ENCODE measurements at places on chromosomes 2 and 18.
A peak's percentile ranks its signal among the peaks of the same experiment; 100 is the strongest.

DNA sequence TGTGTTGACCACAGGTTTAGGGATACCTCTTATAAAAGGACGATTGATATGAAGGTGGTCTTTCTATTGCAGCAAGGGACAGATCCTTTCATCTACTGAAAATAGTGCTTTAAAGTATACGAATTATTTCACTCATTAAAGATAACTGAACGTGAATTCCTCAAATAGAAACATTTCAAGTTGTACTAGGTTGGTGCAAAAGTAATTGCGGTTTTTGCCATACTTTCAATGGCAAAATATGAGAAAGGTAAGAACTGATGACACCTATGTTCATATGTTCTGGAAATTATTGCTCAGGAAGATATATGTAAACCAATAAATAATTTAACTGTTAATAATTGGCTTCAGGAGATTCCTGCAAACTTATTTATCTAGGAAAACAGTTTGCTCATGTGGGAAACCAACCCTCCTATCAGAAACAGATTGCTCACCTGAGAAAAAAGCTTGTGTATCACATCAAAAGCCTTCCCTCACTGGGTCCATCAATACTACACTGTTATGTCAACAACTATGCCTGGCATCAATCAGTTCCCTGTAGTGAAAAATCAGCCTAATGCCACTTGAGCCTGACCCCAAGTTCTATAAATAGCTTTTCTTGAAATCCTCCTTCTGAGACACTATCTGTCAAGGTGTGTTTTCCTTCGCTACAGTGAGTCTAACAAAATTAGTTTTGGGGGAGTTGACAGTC lies 81.5 kb upstream of the ACSL3 start:
- no peak for DNase-seq

DNA sequence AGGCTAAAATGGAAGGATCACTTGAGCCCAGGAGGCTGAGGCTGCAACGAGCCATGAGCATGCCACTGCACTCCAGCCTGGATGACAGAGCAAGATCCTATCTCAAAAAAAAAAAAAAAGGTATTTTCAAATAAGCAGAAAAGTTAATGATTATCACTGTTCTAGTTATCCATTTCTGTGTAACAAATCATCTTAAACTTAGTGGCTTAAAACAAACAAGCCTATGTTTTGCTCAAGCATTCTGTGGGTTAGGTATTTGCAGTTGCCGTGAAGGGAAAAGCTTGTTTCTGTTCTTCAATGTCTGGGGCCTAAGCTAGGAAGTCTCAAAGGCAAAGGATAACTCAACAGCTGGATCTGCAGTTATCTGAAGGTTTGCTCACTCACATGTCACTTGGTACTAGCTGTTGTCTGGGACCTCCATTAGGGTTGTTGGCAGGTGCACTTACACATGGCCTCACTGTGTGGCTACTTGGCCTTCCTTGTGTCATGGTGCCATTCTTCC lies 14.1 kb downstream of the MFF start:
- DNase-seq: no peak

DNA sequence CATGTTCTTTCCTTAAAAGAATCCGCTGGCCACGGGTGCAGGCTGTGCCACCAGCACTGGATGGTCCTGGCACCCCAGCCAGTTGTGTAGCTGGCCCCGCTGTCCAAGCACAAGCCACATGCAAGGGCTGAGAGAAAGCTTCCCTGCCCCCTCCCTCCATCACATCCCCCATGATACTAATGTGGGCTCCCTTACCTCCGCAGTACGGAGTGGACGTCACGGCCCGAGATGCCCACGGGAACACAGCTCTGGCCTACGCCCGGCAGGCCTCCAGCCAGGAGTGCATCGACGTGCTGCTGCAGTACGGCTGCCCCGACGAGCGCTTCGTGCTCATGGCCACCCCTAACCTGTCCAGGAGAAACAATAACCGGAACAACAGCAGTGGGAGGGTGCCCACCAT lies 44.5 kb downstream of the GBX2 start:
- DNase-seq: no peak

GRCh38 chr18:50619861-50620275 lies 60.0 kb downstream of the MAPK4 start:
- no peak for DNase-seq

DNA sequence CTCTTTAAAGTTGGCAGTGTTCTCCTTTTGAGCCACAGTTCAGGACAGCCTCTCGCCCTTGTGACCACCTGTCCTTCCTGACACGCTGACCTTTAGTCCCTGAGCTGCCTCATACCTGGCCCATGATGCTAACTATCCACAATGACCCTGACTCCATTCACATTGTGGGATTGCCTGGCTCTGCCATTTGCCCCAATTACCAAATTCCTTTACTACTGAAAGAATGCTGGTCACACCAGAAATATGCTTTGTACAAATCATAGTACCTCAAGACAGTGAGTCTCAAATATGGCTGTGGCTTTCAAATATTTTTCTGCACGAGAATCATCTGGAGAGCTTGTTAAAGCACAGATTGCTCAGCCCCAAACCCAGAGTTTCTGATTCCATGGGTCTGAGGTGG lies 54.2 kb downstream of the LTBP1 start:
- DNase-seq: no peak

DNA sequence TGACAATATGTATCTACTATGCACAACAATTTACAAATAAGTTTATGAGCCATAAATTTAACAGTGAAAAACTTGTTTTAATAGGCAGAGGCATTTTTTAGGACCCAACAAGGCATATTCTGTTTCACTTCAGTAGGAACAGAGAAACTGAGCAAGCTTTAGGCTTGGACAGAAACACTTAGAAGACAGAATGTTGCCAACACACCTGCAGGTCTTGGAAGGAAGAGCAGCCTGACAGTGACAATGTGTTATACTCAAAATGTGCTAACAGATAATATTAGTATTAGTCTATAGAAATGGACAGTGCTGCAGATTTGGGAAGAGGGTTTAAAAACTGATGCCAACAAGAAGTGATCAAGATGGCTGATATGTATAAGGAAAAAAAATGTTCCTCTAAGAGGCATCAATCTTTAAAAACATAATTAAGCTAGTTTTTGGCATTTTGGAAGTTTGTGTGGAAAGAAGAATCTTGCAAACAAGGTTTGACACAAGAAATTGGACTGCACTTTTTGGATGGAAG lies 297.1 kb upstream of the FSIP2 start:
- no peak for DNase-seq

DNA sequence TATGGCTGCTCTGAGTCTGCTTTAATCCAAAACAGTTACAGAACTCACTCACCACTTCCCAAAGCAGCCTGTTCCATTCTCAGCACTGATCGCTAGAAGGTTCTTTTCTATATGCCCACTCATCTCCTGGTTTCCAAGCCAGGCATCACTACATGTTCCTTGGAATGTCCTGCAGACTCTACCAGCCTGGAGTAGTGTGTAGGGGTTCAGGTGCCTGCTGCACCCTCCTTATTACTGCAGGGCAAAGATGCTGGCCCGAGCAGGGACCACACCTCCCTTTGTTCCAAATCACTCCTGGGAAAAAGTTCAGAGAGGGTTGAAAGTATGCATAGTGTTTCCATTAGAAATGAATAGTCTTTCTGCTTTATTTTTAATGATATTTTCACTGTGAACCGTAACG lies 196.6 kb downstream of the SH3RF3 start:
- no peak for DNase-seq

DNA sequence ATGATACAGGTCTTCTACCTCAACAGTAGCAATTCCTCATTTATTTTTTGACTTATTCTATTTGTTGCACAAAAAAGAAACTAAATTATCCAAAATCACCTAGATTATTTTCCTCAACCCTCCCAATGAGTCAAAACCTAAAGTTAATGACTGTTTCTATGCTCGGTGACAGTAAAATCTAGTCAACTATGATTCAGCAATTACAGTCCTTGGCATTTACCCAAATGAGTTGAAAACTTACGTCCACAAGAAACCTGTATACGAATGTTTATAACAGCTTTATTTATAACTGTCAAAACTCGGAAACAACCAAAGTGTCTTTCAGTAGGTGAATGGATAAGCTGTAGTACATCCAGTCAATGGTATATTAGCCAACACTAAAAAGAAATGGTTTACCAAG lies 439.3 kb downstream of the CBLN2 start:
- DNase-seq: no peak

- no peak for DNase-seq
These were observed 1111.1 kb upstream of the KLHL29 start for GRCh38 chr2:22273853-22274252.

- peak; percentile 86 for DNase-seq
These were observed 11.7 kb upstream of the DCTN1 start for GRCh38 chr2:74391580-74392448.

- DNase-seq: no peak
These were observed 43.5 kb upstream of the NXPH2 start for GRCh38 chr2:138823666-138824065.

DNA sequence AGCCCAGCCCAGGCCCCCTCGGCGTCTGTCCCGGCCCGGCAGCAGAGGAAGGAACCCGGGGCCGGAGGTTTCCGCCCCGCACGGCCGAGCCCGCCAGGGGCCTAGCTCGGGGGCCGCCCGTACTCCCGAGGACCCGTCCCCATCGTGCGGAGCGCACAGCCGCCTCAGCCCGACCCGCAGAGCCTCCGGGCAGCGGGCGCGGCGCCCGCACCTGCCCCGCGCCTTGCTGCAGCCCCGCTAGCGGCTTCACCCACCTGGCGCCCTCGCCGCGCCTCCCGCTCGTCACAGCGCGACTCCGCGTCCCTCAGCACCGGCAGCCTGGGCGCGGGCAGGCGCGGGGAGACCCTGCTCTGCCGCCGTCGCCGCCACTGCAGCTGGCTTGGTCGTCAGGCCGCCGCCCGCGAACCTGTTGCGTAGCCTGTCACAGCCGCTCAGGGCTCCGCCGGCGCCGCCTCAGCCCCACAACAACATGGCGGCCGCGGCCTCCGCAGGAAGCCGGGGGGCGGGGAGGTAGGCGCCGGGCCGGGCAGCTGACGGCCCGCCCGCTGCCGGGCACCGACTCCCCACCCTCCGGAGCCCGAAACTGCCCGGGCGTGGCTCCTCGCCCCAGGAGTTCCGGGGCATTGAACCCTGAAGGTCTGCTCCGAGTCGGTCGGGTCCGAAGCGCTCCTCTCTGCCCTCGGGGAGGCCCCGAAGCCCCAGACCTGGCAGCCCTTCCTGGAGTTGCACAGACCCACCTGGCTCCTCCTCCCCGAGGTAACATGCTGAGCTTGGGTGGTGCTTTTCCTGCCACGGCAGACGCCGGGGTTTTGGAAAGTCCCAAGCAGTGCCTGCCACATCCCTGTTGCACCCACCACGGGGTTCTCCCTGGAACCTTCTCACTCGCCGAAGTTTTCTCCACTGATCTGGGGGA lies at the start of gene ITSN2:
TSS of gene ITSN2 (minus strand) at position 487 of the 913 bp plus-strand sequence. CDS start 32,454 bp downstream, outside the sequence.
- DNase-seq: no peak

- no peak for DNase-seq
These were observed at the start of gene NT5DC4 for GRCh38 chr2:112720785-112721184. TSS of gene NT5DC4 (plus strand) at chr2:112721020. CDS start at chr2:112721080, 60 bp downstream.

DNA sequence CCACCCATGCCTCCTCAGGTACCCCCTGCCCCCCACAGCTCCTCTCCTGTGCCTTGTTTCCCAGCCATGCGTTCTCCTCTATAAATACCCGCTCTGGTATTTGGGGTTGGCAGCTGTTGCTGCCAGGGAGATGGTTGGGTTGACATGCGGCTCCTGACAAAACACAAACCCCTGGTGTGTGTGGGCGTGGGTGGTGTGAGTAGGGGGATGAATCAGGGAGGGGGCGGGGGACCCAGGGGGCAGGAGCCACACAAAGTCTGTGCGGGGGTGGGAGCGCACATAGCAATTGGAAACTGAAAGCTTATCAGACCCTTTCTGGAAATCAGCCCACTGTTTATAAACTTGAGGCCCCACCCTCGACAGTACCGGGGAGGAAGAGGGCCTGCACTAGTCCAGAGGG lies 803 bp upstream of the DES start:
- DNase-seq: no peak

GRCh38 chr2:18519914-18520450 lies 40.5 kb downstream of the RDH14 start:
- no peak for DNase-seq

DNA sequence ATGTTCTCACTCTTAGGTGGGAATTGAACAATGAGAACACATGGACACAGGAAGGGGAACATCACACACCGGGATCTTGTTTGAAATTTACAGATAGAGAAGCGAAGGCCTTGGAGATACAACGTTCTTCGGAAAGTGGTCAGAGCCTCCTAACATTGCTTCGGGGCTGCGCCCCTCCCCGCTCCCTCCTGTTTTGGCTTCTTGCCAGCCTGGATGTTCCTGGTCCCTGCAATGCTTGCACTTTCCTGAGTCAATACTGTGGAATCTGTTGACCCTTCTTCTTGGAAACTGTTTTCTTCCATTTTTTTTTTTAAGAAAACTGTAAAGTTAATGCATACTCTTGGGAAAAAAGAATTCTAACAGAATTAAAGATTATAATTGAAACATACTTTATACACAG lies 360.8 kb downstream of the SOCS6 start:
- no peak for DNase-seq

GRCh38 chr18:7566244-7566566 lies 911 bp upstream of the PTPRM start:
- no peak for DNase-seq

GRCh38 chr2:37706334-37707183 lies 35.1 kb upstream of the CDC42EP3 start:
- DNase-seq: no peak

DNA sequence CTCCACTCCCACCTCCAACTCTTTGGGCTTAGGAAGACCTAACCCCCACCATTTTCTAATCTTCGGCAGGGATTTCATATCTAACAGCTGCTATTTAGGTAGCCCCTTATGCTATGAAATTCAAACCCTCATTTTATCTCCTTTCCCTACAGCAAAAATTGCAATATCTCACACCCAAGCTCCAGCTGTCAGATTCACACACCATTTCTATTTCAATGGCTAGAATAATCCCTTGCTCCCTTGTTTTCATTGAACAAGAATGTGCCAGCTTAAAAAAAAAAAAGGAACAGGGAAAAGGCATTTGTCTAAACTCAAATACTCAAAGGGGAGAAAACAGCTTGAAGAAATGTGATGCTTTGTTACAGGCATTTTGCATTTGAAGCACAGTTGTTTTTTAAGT lies 850.6 kb upstream of the ACVR2A start:
- DNase-seq: no peak

- DNase-seq: no peak
These were observed 273.6 kb downstream of the HRH4 start for GRCh38 chr18:24734058-24734457.

- no peak for DNase-seq
These were observed 36.8 kb downstream of the DPP4 start for GRCh38 chr2:162037028-162037795.

DNA sequence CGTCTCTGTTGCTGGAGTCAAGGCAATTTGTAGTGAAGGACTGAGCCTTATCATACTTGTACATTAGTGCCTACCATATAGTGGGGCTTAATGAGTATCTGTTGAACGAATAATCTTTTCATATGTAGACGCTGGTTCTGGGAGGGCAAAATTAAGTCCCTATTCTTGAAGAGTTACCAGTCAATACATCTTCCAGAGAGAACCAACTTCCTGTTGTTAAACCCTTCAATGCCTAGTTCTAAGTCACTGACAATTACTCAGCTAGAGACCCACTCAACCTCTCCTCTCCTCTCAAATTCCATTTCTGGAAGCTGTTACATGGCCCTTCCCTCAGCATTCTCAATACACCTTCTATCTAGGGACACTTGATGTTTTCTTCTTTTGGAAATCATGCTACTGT lies 1.1 kb upstream of the MOB4 start:
- no peak for DNase-seq

Measured in SK-N-MC (cell line).